ENCODE measurements at places on chromosomes 5 and 9. TPM values are rescaled to one million over a fixed set of nuclear protein-coding genes. Genes with fewer than 3 reads are reported as not detected.

PCDHB14 gene
- not detected for total RNA-seq

GRCh38 chr9:86977205-86977835 is 30.0 kb upstream of the GAS1 start:
- DNase-seq = no peak

- DNase-seq = no peak
Observed at GRCh38 chr5:159467666-159468065, 137.4 kb upstream of the IL12B start.

DNA sequence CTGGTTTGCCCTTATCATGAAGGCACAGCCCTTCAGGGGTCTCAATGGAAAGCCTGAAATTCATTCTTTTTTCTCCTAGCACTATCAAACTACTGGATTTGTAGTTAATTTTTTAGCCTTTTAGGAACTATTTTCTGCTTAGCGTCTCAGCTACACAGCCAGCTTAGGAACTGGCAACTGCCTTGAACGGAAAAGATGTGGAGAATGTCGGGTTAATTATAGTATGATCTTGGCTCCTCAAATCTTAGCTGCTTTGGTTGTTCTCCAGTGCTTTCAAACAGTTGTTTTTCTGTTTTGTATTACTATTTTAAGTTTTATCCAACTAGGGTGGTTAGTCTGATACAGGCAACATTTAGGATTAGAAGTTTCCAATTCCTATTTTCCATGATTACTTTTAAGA is 44.1 kb downstream of the CCNH start:
- DNase-seq = no peak

AQP7 gene
- total RNA-seq = not detected

- no peak for DNase-seq
Observed at GRCh38 chr5:35513612-35514011, 104.1 kb upstream of the SPEF2 start.

GRCh38 chr5:37951946-37952721 is 112.3 kb upstream of the GDNF start:
- no peak for DNase-seq
